ENCODE measurements at places on chromosomes 3 and 15. TPM values are rescaled to one million over a fixed set of nuclear protein-coding genes. Genes with fewer than 3 reads are reported as not detected.

The ANKDD1A gene
- total RNA-seq = 1.3 TPM

The RLBP1 gene
- not detected for total RNA-seq

The CFAP91 gene
- total RNA-seq = 0.45 TPM

The CPNE4 gene
- 34.5 TPM for total RNA-seq

The TMCO5A gene
- total RNA-seq = not detected

The GABRR3 gene
- not detected for total RNA-seq

The AADAC gene
- 0.35 TPM for total RNA-seq

The PLSCR2 gene
- not detected for total RNA-seq

The KIF9 gene
- total RNA-seq = 8.8 TPM

The CCR9 gene
- not detected for total RNA-seq

The KNG1 gene
- 0.37 TPM for total RNA-seq

DNA sequence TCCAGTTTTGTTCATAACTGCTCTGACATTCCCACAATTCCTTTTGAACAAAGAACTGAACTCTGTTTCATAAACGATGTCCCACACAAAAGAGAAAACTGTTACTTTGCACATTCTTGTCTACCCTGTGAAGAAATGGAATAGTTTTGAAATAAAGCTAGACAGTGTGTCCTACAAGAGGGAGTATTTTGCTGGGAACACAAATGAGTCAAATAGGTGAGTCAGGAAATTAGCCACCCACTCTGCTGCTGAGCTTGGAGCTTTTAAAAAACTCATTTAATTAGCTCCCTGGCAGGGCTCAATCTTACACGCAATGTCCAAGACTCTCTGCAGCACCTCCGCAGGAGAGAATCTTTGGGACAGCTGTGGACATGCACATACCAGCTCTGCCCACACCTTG, 193.4 kb downstream of the SLC9A9 start:
- DNase-seq = no peak

GRCh38 chr3:4528819-4529600, 35.9 kb downstream of the ITPR1 start:
- DNase-seq = peak; percentile 59

- no peak for DNase-seq
Observed at GRCh38 chr3:8964436-8965370, 1.4 kb upstream of the RAD18 start.

DNA sequence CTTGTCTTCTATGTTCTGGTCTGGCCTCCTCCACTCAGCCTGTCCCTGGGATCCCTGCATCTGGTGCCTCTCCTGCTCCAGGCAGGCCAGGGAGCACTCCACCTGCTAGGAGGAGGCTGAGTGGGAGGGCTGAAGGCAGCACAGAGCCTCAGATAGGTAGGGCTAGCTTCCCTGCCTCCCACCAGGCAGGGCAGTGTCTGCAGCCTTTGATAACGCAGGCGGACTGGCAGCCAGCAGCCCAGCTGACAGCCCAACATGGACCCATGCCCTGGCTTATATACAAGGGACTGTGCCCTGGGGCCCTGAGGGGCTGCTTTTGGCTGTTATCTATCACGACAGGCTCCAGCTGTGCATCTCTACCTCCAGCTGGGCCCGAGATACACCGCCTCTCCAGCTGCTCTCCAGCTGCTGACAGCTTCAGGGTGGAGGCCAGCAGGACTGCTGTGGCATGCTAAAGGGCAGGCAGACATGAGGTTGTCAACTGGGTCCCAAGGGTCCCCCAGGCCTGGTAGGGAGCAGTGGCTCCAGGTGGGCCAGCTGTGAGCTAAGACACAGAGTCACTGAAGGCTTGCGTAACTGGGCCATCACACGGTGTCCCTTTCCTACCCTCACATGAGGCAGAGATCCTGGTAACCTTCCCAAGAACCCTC, 5.2 kb upstream of the CLK3 start:
- DNase-seq = peak; percentile 70

- no peak for DNase-seq
Observed at GRCh38 chr3:156614642-156615511, 59.5 kb upstream of the TIPARP start.

DNA sequence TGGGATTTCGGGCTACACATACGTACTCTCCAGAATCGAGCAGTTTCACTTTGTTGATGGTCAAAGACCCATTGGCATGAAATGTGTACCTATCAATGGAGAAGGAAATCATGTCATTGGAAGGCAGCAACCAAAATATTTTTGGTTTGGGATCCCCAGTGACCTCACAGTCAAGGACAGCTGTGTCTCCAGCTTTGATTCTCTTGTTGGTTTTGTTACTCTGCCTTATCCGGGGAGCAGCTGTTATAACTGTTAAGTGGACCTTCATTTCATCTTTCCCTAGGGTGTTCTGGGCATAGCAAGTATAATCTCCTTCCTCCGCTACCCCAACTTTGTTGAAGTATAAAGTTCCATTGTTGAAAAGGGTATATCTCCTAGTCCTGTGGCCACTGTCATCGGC, 23.0 kb downstream of the IGSF10 start:
- no peak for DNase-seq

- no peak for DNase-seq
Observed at GRCh38 chr3:129549805-129550204, 6.8 kb downstream of the H1-8 start.

DNA sequence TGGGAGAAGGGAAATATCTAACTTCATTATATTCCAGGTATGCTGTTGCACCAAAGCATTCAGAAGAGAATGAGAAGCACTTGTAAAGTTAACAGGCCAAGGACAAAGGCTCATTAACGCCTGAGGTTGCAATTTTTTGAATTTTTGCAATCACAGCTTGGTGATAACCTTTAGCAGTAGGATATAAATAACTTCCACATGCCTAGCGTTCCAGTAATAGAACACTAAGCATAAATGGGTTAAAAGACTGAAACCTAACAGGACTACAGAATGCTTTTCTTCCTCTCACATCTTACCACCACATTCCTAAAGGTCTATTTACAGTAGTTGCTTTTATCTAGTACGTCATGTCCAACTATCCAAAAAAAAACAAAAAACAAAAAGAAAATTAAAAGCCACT, 57.4 kb upstream of the IMPG2 start:
- no peak for DNase-seq

DNA sequence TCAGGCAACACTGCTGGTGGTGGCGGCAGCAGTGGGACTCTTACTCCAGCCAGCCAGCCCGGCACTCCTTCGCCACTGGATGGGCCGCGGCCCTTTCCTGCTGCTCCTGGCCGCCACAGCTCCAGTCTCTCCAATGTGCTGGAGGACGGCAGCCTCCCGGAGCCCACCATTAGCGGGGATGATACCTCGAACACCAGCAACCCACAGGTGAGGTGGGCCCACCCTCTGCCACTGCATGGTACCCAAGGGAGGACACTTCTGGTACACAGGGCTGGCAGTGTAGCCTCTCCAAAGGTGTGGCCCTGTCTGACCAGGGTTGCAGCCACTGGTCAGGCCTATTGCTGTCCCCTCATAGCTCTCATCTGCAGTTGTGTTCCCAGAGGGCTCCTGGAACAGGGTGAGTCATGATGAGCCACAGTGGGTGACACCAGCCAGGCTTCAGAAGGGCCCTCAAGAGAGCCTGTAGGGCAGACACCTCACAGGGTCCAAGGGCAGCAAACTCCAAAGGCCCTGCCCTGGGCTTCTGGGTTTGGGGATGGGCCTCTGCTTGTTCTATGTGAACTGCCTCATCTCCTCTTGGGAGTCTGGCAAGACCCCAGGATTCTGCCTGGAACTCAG, 20.8 kb downstream of the NBEAL2 start:
- no peak for DNase-seq

GRCh38 chr3:157059181-157059580, 100.8 kb downstream of the CCNL1 start:
- DNase-seq = no peak

GRCh38 chr3:38986901-38987300, 64.8 kb downstream of the SCN11A start:
- DNase-seq = no peak

GRCh38 chr3:4845882-4846281, 133.4 kb upstream of the BHLHE40 start:
- no peak for DNase-seq

DNA sequence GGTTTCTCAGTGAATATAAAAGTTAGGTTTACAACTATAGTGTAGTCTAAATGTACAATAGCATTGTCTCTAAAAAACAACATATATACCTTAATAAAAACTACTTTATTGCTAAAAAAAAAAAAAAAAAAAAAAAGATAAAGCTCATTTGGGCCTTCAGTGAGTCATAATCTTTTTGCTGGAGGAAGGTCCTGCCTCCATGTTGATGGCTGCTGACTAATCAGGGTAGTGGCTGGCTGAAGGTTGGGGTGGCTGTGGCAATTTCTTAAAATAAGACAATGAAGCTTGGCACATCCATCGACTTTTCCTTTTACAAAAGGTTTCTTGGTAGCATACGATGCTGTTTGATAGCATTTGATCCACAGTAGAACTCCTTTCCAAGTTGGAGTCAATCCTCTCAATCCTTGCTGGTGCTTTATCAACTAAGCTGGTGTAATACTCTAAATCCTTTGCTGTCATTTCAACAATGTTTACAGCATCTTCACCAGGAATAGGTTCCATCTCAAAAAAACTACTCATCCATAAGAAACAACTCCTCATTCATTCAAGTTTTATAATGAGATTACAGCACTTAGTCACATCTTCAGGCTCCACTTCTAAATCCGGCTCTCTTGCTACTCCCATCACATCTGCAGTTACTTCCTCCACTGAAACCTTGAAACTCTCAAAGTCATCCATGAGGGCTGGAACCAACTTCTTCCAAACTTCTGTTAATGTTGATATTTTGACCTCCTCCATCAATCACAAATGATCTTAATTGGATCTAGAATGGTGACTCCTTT, 13.3 kb downstream of the ZNF280D start:
- no peak for DNase-seq
